EL (cell line): ENCODE measurements at places on chromosomes 6 and 20.

GRCh38 chr6:3259491-3259958, 778 bp downstream of the PSMG4 start:
- peak; percentile 49 for DNase-seq

- DNase-seq: no peak
These were observed 40.3 kb upstream of the STX16 start for GRCh38 chr20:58610811-58611210.

DNA sequence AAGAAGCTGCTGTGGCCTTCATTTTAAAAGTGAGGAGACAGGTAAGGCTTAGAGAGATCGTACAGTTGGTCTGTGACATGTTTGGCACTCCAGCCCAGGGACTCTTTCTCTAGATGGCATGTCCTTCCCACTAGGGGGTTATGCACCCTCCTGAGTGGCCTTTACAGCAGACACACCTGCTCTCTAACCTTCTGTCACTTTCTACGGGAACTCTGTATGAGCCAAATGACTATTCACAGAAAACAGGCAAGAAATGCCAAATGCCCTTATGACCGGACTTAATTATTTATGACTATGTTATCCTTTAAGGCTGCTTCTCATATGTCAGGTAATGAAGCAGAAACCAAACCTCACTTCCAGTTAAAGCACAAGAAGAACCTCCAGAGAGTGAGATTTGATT, 91.2 kb downstream of the MAP3K5 start:
- DNase-seq: no peak

GRCh38 chr6:40855168-40855880, 183.7 kb downstream of the UNC5CL start:
- no peak for DNase-seq

DNA sequence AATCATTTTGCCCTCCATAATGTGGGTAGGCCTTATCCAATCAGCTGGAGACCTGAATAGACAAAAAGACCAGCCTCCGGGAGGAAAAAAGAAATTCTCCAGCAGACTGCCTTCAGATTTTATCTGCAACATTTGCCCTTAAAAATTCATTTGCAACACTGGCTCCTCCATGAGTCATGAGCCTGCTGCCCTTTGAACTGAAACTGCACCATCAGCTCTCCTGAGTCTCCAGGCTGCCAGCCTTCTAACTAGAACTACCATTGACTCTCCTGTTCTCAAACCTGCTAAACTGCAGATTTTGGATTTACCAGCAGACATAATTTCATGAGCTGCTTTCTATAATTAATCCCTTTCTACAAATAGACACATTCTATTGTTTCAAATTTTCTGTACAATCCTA, 223.9 kb upstream of the THEMIS start:
- peak; percentile 60 for DNase-seq

DNA sequence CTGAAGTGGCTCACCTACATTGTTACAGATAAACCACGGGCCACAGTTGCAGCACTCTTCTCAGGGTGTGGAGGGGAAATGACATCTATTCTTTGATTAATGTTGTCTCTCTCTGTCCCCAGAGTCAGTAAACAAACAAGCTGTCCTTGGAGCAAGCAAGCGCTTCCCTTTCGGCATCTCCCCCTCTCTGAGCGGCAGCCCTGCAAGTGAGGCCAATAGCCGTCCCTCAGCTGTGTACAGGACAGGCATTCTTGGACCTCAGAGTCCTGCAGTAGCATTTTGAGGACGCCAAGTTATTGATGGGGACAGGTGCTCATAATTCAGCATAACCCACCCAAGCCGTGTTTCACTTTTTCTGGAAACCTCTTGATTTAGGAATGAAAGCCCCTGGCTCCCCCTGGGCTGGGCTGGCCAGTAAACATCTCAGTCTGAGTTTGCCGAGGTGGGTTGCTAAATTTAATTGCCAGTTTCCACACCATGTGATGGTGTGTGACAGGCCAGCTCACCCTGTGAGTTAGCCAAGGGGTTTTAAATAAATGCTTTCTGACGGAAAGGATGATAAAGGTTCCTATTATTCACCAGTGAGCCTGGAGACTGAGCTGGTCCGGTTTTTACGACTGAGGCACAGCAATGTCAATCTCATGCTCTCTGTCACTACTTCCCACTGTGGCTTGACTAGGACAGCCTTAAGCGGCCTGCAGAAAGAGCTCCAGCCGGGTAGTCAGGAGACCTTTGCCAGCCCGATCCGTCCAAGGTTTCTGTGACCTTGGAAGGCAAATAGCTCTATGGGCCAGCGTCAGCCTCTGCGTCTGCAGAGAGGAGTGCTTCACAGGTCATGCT, 214.8 kb upstream of the RREB1 start:
- DNase-seq: no peak

DNA sequence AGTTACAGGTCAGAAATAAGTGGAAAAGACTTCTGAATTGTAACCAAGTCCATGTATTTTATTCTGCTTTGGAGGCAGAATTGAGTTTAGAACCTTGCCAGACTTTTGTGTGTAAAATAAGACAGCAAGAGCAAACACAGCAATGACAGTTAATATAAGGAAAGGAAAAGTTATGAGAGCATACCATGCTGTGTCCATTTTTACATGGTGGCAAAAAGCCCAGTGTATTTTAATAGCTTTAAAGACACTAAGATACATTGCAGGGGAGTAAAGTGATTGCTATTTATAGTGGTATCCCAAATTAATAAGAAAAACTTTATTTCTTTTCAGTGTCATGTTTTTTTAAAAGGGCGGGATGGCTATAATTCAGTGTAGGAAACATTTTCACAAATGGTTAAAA, 45.2 kb downstream of the CDC5L start:
- no peak for DNase-seq

- peak; percentile 84 for DNase-seq
These were observed 694.6 kb downstream of the QKI start for GRCh38 chr6:164108869-164109769.

GRCh38 chr6:14906621-14907020, 339.2 kb upstream of the JARID2 start:
- no peak for DNase-seq

DNA sequence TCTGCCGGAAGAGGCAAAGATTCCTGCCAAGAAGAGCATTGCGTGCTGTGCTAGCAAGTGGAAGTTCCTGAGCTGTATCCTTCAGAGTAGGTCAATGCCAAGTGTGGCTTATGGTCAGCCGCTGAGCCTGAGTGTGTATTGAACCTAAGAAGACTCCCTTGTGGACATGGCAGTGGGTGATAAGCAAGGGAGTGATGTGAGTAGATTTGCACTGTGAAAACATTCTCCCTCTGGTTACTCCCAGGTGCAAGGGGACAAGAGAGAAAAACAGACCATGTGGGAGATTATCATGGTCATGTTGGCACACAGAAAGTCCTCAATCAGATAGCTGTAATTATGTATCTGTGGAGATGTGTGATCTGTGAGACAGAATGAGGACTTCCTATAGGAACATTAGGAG, 6.1 kb upstream of the TMEM74B start:
- no peak for DNase-seq

DNA sequence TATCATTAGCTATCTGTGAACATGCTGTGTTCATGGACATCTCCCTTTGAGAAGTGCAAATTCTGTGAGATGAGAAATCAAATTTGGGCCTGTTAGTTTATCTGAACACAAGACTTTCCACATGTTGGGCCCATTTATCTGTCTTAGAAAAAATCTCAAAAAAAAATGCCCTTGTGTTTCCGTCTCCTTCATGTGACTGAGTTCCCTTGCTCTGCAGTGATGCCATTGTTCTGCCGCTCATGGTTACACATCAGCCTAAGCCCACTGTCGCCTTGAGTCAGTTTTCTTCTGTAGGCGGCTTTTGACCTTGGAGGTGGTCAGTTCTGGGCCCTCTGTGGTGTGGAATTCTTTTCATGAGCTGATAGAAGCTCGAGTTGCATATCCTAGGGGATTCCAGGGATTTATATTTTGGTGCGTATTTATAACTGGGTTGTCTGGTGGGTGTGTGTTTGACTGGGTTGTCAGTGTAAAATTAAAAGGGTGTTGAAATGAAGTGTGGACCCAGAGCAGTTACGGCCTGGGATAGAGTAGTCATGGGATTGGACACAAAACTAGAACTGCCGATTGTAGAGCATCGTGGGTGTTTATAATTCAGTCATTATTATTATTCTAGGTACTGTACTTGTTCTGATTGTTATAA, 156.7 kb downstream of the JARID2 start:
- no peak for DNase-seq

GRCh38 chr20:19781235-19781634, 23.2 kb downstream of the RIN2 start:
- DNase-seq: no peak

DNA sequence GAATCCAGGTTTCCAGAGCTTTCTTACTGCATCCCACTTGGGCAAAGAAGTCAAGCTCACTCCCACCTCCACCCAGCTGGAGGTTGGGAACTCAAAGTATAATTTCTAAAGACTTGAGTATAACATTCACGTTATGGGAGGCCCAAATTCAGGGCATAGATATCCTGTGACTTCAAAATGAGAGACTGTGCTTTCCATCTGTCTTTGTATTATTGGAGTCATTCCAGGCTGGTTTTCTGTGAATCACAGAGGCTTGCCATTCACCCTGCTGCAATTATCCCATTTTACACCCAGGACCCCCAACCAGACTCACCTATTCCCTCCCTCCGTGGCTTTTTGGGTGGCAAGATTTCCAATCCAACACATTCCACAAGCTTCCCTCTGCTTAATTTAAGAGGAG, 19.3 kb upstream of the SRC start:
- DNase-seq: no peak

DNA sequence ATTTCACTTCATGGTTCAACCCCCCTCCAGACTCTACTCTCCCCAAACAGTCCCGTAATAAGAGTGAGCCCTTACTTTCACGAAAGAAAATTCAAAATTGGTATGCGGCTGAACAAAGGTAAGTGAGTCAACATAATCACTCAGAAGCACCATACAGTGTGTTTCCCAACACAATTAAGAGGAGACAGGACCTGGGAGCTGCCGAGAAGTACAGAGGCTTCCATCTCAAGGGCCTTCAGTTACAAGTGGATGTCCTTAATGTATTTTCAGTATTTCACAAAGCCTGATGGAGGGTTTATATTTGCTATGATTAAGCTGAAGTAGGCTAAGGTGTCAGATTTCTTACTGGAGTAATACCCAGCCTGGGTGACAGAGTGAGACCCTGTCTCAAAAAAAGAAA, 51.1 kb downstream of the MYO6 start:
- DNase-seq: no peak

DNA sequence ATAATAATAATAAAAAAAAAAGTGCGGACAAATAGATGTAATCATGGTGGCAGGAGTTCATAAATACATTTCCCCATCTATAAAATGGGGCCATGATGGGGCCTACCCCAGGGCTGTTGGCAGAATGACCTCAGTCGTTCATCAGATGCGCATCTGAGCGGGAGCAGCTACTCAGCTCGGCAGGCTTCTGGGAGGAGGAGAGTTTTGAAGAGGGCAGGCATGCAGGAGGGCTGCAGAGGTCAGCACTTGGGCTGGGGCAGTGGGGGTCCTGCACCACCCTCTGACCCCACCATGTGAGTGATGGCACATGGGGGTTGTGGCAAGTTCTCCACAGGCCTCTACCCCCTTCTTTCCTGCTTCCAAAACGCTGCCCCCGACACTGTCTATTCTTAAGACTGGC, 373.5 kb downstream of the ZFAND3 start:
- DNase-seq: no peak
